Fibroblast of upper back skin (primary cell): ENCODE measurements at places on chromosomes 5 and 9.

DNA sequence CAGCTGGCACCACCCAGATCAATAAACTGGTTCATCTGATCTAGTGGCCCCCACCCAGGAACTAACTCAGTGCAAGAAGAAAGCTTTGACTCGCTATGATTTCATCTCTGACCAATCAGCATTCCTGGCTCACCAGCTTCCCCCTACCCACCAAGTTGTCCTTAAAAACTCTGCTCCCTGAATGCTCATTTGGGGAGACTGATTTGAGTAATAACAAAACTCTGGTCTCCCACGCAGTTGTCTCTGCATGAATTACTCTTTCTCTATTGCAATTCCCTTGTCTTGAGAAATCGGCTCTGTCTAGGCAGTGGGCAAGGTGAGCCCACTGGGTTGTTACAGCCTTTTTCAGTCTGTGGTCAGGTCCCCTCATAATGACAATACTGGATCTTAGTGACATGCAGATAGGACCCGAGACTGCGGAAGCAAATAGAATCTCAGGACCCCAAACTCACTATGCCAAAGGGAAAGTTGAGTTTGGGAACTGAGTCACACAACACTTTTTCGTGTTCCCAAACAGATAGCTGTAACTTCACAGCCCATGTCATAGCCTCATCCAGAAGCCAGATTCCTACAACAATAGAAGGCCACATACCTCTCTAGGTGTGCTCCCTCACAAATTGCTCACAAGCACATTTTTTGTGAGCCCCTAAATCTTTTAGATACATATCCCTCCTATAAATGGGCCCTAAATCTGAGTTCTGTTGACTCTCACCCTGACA is 175.2 kb upstream of the RAI14 start:
- DNase-seq = no peak

DNA sequence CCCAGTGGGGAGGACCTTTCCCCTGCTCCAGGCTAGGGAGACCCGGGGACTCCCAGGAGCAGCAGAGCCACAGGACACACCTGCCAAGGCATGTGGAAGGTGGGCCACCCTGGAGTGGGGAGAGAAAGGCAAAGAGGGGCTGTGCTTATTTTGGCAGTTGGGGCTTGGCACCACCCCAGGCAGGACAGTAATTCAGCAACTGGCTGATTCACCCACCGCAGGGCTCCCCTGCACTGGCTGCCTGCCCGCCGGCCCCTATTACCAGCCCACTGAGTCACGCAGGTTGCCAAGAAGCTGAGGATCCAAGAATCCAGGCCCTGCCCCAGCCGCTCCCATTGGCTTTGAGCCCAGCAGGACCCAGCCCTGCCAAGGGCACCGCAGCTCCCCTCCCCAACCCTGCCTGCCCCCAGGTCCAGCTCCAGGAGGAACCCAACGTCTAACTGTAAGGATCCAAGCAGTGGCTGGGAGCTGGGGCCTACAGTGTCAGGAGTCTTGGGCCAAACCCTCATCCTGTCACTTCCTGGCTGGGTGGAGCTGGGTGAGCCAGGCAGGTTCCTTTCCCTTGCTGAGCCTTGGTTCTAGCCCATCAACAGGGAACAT is 14.2 kb upstream of the RALGDS start:
- DNase-seq = peak; percentile 83

GRCh38 chr5:113612060-113612496 is 98.6 kb downstream of the YTHDC2 start:
- DNase-seq = peak; percentile 45

- peak; percentile 44 for DNase-seq
These were observed 11.7 kb downstream of the OGN start for GRCh38 chr9:92392690-92393089.

DNA sequence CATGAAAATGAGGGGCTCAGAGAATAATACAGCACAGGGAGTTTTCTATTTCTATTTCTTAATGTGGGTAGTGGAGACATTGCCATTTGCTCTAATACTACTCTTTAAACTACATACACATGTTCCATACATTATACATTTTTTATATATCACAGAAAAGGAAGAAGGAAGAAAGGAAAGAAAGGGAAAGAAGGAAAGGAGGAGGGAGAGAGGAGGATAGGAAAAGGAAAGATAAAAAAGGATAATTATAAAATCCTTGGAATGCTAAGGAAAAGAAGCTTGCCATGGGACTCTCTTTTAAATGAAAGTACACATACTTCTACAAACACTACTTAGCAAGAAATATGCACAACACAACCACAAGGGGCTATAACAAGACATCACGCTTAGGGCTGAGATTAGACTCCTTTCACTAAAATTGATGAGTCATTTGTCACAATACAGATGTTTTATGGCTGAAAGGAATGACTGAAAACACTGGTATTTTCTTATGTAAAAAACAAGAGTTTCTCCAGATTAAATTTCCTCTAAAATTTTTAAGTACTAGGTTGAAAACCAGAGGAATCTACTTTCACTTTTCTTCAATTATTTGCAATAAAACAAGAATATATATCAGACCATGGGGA is 219.8 kb downstream of the ARL15 start:
- peak; percentile 93 for DNase-seq

- DNase-seq = no peak
These were observed 28.0 kb upstream of the IFNK start for GRCh38 chr9:27496135-27496504.

GRCh38 chr5:93141969-93142368 is 439.1 kb downstream of the NR2F1-AS1 start:
- DNase-seq = no peak

- DNase-seq = no peak
These were observed 196.6 kb downstream of the GNA14 start for GRCh38 chr9:77451507-77451906.

- no peak for DNase-seq
These were observed 335.3 kb upstream of the ADAMTS16 start for GRCh38 chr5:4804691-4805360.

DNA sequence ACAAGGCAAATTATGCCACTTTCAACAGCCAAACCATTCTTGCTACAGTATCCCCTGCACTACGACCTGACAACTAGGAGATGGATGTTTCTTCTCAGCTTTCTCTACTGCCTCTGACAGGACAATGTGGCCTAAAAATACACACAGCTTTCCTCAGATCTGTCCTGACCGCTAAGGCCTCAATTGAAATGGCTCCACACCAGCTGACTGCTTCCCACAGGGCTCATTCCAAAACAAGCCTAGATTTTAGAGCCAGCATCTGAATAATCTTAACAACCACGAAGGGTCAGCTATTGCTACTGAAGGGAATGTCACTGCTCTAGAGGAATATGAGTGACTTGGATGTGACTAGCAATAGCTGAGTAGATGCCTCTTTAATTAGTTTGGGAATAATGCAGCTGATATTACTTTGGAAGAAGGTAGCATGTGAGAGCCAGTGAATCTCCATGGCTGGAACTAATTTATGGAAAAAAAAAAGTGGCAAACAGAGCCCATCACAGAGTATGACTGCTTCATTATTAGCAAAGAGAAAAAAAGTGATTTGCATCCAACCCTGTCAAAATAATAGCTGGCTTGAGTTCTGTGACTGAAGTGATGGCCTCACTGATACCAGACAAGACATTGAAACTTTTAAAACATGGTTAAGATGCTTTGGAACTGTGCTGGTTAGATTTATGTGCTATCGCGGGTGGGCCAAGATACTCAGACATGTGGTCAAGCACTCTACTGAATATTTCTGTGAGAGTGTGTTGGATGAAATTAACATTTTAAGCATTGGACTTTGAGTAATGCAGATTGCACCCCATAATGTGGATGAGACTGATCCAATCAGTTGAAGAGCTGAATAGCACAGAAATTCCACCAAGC is 450.2 kb downstream of the NR2F1-AS1 start:
- peak; percentile 32 for DNase-seq

DNA sequence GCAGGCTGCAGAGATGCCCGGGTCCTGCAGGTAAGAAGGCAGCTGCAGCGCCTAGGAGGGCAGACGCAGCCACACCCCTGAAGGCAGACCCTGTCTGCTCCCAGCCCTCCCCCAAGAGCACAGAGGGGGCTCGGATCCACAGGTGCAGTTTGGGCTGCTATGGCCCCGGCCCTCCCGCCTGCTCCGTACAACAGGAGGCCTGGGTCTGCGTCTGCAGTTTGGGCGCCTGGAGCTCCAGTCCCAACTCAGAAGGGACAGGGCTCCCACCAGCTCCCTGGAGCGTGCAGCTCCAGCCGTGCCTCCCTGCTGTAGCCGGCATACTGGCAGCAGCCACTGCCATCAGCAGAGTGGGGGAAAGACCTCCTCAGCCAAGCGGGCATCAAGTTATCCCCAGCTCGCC is 30.5 kb downstream of the BTNL9 start:
- no peak for DNase-seq

- no peak for DNase-seq
These were observed 25.6 kb downstream of the SH3RF2 start for GRCh38 chr5:145962001-145962400.

DNA sequence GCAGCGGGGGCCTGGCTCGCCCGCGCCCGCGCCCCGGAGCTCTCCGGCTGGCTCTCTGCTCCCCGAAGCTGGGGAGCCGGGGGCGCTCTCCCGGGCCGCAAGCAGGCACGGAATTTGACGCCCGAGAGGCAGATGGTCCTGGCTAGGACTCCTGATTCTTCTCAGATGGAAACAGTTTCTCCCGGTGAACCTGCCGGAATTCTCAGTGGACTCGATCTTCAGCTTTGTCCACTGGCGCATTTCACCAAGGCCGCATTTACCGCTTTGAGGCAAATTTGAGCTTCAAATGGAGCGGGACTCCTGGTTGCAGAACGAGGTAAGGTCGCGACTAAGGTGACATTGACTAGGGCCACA is 305.7 kb upstream of the KCNN2 start:
- DNase-seq = no peak

GRCh38 chr9:134834957-134835419 is 45.6 kb upstream of the FCN2 start:
- DNase-seq = no peak

DNA sequence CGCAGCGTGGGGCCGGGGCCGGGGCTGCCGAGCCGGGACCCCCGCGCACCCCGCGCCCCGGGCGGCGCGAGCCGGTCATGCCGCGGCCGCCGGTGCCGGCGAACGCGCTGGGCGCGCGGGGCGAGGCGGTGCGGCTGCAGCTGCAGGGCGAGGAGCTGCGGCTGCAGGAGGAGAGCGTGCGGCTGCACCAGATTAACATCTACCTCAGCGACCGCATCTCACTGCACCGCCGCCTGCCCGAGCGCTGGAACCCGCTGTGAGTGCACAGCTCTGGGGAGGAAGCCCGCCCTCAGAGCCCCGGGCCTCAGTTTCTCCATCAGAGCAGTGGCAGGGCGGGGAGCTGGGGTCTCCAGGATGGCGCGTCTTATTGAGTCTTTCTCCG is 335 bp downstream of the GALNT12 start:
- DNase-seq = no peak

- peak; percentile 65 for DNase-seq
These were observed at the start of gene PDE4D for GRCh38 chr5:59893429-59894227. Gene PDE4D, minus strand, starts transcription at chr5:59893726.

DNA sequence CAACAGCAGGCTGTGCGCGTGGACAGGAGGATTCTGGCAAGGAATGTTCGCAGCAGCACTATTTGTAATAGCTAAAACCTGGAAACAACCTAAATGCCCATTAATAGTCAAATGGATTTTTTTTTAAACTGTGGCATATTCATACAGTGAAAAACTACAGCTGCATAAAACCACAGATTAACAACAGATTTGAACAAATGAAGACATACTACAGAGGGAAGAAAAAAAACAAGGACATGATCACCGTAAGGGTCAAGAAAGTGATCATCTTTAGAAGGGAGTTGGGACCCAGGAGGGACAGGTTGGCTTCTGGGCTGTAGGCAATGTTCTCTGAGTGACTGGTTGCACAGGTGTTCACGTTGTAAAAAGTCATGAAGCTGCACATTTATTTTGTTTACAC is 1.2 kb upstream of the TMOD1 start:
- no peak for DNase-seq

DNA sequence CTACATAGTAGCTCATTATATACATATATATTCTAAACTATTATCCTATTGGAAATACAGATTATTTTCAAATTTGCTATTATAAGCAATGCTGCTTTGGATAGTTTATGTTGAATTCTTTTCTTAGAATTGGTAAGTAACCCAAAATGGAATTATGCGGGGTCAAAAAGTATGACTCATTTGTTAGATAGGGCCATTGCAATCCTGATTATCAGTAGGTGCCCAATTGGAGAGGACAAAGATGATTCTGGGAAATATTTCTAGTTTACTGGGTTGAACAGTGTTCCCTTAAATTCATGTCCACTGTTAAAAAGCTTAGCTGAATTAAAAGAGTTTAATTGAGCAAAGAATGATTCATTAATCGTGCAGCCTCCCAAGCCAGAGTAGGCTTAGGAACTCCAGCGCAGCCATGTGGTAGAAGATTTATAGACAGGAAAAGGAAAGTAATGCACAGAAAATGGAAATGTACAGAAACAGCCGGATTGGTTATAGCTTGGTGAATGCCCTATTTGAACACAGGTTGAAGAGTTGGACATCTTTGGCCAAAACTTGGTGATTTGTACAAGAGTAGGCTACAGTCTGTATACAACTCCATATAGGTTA is 81.8 kb downstream of the GDNF start:
- DNase-seq = no peak

- DNase-seq = no peak
These were observed 5.0 kb downstream of the NUDT2 start for GRCh38 chr9:34334337-34334824.

DNA sequence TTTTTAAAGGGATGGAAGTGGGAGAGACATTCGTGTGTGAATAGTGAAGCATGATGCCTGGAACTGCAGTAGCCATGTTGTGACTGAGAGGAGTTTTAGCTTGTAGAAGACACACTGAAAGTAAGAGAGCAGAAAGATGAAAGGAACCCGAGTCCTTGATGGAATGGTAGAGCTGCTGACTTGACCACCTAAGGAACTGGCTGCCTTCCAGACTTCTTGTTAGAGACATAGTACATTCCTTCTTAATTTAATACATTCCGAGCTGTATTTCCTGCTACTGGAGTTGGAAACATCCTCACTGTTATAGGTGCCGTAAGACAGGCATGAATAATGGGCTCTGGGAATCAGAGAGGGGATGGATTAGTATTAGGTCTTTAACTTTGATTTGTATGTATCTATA is 7.4 kb downstream of the CER1 start:
- DNase-seq = peak; percentile 79

DNA sequence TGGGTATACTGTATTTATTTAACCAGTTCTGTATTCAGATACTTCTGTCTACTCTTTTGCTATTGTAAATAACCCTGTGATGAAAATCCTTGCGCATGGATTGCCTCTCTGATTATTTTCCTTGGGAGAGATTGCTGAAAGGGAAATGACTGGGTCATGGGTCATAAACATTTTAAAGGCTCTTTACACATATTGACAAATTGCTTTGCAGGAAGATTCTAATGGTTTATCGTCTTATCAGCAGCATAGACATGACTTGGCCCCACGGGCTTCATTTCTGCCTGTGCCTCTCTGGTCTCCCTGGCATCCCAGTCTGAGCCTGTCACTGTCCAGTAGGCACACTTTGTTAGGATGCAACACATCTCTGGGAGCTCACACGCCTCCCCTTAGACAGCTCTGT is 52.3 kb downstream of the RGS3 start:
- DNase-seq = no peak

GRCh38 chr5:9562141-9562540 is 16.3 kb upstream of the SEMA5A start:
- peak; percentile 41 for DNase-seq
